Fibroblast of upper back skin (primary cell): ENCODE measurements at places on chromosomes 7 and 10.

GRCh38 chr10:132406750-132407149 lies 9.8 kb downstream of the PWWP2B start:
- no peak for DNase-seq

- no peak for DNase-seq
Observed at GRCh38 chr7:40964610-40965009, 738.3 kb downstream of the INHBA start.

GRCh38 chr10:59177836-59178235 lies 1.4 kb downstream of the PHYHIPL start:
- no peak for DNase-seq

DNA sequence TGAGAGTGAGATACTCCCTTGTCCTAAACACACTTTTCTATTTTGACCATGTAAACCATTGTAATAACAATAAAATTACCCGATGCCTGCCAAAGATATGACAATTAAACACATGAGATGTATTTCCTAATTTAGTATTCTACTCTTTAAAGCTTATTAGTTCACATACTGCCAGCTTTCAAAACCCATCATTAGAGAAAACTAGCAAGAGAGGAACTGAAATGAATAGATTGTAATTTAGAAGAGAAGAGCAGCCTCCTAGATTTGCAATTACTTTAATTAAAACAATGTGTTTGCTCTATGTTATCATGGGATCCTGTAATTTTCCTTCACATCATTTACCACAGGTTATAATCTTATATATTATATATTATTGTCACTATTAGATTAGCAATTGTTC lies 428.2 kb downstream of the THSD7A start:
- no peak for DNase-seq

DNA sequence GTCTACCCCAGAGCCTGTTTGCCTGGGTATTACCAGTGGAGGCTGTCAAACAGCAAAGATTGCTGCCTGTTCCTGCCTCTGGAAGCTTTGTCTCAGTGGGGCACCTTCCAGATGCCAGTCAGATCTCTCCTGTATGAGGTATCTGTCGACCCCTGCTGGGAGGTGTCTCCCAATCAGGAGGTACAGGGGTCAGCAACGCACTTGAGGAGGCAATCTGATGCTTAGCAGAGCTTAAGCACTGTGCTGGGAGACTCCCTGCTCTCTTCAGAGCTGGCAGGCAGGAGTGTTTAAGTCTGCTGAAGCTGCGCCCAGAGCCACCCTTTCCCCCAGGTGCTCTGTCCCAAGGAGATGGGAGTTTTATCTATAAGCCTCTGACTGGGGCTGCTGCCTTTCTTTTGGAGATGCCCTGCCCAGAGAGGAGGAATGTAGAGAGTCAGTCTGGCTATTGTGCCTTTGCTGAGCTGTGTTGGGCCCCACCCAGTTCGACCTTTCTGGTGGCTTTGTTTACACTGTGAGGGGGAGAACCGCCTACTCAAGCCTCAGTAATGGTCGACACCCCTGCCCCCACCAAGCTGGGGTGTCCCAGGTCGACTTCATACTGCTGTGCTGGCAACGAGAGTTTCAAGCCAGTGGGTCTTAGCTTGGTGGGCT lies 62.2 kb downstream of the PPP1R9A start:
- DNase-seq, result no peak

- DNase-seq, result no peak
Observed at GRCh38 chr7:66078067-66078466, 2.4 kb downstream of the ASL start.

DNA sequence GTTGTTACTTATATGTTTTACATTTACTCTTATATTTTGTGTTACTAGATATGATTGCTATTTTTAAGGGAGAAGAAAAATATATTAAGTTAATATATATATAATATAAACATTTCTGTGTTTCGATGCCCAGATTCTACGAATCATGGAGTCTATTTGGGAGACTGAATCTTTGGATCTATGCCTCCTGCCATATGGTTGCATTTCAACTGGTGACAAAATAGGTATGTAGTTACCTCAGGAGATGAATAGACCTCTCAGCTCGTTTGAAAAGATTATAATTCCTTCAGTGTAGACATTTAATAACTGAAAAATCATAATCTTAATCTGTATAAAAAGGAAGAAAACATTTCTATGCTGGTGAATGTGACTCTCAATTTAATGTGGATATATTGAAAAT lies 16.9 kb downstream of the PIK3CG start:
- no peak for DNase-seq

DNA sequence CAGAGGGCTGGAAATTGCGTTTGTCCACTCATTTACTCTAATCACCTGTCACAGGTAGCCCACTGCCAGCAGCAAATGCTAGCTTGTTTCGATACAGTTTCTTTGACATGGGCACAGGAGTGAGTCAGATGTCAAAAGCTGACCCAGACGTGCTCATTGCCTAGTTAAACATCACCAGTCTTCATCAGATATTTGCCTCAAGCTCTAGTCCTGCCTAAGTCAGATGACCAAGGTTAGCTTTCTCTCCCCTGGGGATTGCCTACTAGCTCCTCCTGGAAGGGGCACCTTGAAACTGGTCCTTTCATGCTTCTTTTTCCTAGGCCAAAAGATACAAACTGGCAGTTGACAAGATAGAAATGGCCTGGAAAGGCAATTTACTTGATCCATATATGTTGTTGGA lies 35.2 kb downstream of the GPAM start:
- DNase-seq, result no peak

DNA sequence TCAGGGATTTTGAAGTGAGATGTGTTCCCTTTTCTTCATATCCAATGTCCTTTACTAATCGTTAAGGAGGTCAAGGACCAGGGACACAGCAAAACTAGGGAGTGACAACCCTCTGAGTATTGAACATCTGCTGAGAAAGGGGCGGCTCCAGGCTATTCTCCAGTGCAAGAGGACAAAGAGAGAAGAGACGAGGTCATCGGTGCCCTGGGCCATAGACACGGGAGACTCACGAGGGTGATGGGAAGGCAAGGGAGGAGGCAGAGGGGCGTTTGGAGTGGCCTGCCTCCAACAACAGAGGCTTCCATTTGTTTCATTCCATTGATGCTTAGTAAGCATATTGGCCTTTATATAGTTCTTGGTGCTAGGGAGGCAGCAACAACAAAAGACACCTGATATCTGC lies 268.4 kb downstream of the CXCL12 start:
- no peak for DNase-seq

- peak; percentile 32 for DNase-seq
Observed at GRCh38 chr10:124875596-124875995, 66.3 kb upstream of the ZRANB1 start.

DNA sequence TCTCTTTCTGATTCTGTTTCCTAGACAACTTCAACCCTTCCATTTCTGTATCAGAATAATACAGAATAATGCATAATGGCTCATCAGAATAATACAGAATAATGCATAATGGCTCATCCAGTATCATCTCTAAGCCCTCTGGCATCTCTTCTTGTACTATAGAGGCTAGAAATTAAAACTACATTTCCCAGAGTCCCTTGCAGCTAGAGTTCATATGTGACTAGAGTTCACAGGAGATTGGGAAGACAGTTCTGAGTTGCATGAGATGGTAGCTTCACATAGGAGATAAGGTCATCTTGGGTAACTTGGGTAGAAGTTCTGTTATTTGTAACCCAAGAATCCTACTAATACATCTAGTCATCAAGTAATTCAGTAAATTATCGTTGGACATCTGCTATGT lies 122.9 kb upstream of the NRBF2 start:
- DNase-seq, result no peak

DNA sequence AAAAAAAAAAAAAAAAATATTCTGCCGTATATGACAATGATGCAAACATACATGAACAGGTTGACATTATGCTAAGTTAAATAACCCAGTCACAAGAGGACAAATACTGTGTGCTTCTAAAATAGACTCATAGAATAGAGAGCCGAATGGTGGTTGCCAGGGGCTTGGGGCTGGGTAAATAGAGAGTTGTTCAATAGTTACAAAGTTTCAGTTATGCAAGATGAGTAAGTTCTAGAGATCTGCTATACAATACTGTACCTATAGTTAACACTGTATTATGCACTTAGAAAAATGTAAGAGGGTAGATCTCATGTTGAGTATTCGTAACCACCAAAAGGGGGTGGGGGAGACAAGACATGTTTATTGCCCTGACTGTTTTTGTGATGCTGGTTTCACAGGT lies 77.1 kb upstream of the GNAI1 start:
- no peak for DNase-seq

GRCh38 chr10:89793649-89794254 lies 92.4 kb downstream of the KIF20B start:
- DNase-seq, result peak; percentile 73

GRCh38 chr7:38934536-38934935 lies 25.5 kb upstream of the VPS41 start:
- DNase-seq, result peak; percentile 20

DNA sequence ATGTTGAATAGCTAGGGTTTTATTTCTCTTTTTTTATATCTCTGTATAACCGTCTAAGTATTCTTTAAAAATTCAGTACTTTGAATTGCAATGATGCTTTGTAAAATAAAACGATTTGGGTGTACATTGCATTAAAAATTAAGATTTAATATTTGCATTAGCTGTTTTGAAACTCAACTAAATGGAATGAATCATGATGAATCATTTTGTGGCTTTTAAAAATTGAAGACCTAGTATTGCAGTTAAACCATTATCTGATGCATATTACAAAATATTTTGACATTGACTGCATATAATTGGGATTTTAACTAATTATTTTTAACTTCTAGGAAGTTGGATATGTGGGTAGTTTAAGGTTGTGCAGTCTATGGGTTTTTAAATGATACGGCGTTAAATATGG lies 314.0 kb downstream of the CDK14 start:
- no peak for DNase-seq

- DNase-seq, result peak; percentile 78
Observed at GRCh38 chr10:109912335-109913281, 10.7 kb downstream of the XPNPEP1 start.

DNA sequence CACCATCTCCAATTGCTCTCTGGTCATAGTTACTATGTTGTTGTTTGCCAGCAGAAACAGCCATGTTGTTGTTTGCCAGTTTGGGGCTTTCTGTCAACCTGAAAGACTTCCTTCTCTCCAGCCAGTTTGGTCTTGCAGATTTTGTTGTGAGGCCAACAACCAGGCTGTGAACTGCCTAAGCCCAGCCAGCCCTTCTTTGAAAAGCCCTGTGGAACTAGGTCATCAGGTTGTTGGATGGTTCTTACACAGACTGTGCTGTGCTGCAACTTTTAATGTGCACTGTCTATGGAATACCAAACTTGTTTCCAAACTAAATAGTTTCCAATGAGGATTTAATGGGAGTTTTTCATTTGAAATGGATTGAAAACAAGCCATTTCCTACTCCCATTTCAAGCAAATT lies 592.7 kb upstream of the GALNT17 start:
- DNase-seq, result no peak

- no peak for DNase-seq
Observed at GRCh38 chr7:14324767-14325166, 335.3 kb upstream of the ETV1 start.

DNA sequence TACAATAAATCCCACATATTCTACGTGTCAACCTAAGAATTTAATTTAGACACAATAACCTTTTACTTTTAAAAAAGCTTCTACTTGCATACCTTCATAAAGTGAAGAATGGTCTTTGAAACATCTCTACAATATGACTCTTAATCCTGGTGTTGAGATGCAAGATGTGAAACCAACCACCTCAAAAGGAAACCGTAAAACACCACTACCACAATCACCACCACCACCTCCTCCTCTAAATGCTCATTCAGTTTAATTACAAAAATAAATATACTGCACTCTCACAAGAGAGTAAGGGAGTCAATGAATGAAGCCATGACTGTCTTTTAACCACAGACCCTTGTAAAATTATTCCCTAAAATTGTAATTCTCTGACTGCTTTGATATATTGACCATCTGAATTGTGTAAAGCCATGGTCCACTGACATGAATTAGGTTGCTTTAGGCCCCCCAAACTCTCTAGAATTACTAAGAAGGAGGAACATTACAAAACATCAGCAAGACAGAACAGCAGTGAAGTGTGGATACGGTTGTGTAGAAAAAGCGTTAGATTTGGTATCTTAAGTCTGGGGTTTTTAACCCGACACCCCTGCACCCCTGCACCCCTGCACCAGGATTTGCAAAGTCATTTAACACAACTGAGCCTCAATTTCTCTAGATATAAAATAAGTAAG lies 171.4 kb downstream of the SFMBT2 start:
- DNase-seq, result no peak

- no peak for DNase-seq
Observed at GRCh38 chr10:28180654-28181053, 122.2 kb downstream of the MPP7 start.

GRCh38 chr7:80890426-80891258 lies 28.2 kb downstream of the SEMA3C start:
- DNase-seq, result no peak

DNA sequence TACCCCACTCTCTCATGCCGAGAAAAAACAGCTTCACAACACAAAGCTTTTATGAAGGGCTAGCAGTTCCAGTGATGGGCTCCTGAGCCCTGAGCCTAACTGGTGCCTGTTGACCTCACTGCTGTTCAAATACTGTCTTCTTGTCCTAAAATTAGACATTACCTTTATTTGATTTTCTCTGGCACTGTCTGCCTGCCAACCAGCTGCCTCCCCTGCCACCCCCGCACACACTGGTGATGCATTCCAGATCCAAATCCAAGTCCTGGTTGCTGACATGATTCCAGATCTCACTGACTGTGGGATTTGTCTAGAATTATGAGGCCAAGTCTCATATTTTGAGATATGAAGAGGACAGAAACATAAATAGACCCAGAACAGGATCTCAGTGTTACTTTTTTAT lies 816.2 kb downstream of the NRG3 start:
- DNase-seq, result no peak

DNA sequence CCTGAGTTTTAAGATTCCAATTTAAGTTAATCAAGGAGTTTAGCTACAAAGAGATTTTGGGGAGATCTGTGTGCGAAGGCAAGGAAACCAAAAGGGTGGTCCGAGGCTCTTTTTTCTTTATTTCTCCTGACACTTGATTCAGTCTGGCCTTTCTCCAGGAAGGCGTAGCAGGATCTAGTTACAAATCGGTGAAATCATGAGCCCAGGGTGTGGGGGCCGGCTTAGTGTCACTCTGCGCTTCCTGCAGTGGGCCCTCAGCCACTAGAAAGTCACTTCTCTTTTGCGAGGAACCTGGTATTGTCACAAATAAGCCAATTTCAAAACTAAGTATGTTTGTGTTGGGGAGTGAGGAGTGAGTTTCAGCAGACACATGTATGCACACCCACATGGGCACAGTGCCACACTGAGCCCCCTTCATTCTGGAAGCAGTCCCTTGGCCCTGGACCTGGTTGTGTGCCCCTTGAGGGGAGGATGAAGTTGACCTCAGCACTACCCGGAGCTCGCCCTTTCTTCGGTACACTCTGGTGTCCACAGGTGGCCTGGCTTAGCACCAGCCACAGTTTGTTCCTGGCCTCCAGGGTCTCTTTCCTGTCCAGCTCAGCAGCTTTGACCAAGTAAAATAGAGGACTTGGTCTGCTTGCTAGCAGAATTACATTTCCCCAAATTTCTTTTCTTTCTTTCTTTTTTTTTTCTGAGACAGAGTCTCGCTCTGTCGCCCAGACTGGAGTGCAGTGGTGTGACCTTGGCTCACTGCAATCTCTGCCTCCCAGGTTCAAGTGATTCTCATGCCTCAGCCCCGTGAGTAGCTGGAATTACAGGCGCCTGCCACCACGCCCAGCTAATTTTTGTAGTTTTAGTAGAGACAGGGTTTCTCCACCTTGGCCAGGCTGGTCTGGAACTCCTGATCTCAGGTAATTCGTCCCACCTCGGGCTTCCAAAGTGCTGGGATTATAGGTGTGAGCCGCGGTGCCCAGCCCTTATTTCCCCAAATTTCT lies 84.0 kb upstream of the BTBD16 start:
- no peak for DNase-seq

- DNase-seq, result no peak
Observed at GRCh38 chr10:110461530-110461929, 36.2 kb upstream of the DUSP5 start.

GRCh38 chr7:7486362-7486761 lies 49.3 kb downstream of the COL28A1 start:
- no peak for DNase-seq
